ENCODE measurements at places on chromosomes 2 and 18. TPM values are rescaled to one million over a fixed set of nuclear protein-coding genes. Genes with fewer than 3 reads are reported as not detected.

Gene BOLL
- total RNA-seq, result not detected

Gene CAD
- 81.0 TPM for total RNA-seq

Gene REG3G
- not detected for total RNA-seq

Gene AOX1
- 0.23 TPM for total RNA-seq

Gene IL1A
- total RNA-seq, result 0.99 TPM

Gene CNTNAP5
- total RNA-seq, result not detected

Gene CYP27A1
- 12.6 TPM for total RNA-seq

Gene FAM237A
- not detected for total RNA-seq

Gene FBLN7
- total RNA-seq, result 2.1 TPM

Gene MOB1A
- total RNA-seq, result 112 TPM

Gene SNED1
- total RNA-seq, result 22.1 TPM

Gene IL18R1
- 4.0 TPM for total RNA-seq

Gene KCNIP3
- total RNA-seq, result 0.21 TPM

Gene TSHZ1
- 11.4 TPM for total RNA-seq

Gene ADD2
- total RNA-seq, result not detected

Gene NEU2
- not detected for total RNA-seq

Gene CYRIA
- 38.4 TPM for total RNA-seq
